ENCODE measurements at places on chromosomes 12 and 14.

DNA sequence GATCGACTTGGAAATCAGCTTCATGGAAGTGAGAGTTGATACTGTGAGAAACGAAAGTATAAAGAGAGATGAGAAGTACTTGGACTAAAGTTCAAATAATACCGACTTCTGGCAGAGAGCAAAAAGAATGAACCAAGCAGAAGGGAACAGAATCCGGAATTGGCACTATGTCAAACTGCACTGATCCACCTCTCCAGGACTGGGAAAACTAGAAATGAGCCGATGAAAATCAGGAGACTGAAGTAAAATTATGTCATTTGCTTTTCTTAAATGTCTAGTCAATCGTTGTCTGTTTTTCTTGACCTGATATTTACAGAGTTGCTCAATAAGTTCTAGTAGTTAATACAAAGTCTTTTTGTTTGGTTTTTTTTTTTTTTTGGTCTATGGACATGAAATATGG lies 163.0 kb upstream of the FOXG1 start:
- no peak for DNase-seq

- peak; percentile 21 for DNase-seq
These were observed 92.7 kb downstream of the DIP2B start for GRCh38 chr12:50597200-50598195.

DNA sequence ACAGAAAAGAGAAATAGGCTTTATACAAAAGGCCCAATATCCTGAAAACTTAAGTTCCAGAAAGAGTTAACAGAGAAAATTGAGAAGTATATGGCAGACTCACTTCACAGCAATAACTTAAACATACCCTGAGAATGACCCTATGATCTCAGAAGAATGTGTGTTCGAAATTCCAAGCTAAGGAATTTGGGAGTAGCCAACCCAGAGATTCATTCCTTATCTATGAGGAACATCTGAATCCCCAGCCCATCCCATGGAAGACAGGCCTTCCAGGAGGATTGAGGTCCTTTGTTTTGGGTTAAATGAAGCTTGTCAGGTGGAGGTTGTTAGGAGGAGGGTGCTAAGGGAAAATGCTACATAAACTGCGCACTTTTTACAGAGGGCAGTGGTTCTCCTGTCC lies 7.5 kb upstream of the SAV1 start:
- DNase-seq: no peak

GRCh38 chr12:124607681-124608425 lies 40.4 kb upstream of the NCOR2 start:
- DNase-seq: no peak

DNA sequence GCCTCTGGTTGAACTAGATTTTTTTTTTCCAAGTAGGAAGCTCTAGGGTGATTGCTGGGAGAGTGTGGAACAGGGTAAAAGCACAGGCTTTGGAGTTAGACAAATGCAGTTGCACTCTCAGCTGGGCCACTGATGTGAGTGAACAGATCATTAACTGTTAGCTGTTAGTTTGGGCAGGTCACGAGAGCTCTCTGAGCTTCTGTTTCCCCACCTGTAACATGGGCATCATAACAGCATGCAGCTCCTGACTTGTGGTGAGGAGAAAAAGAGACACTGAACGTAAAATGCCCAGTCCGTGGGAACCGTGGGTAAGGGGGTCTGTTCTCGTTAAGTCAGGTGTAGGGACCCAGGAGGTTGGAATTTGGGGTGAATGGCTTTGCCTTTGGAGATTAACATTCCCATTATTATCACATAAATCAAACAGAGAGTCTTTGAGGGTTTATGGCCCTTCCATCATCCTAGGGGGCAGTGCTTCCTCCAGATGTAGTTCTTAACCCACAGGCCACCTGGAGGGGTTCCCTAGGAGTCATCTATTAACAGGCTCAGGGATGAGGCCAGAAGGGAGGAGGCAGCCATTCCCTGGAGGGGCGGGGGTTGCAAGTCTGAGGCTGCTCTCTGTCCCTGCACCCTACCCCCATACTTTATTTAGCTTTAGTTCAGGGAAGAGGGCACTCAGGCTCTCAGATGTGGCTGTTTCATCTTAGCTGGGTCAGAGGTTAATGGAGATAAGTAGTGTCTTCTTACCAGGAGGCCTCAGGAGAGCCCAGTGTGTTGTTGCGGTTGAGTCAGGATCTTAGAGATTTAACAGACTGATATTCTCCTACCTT lies 135.2 kb downstream of the DACT1 start:
- no peak for DNase-seq

- no peak for DNase-seq
These were observed 136.5 kb upstream of the SFSWAP start for GRCh38 chr12:131574395-131574771.

- no peak for DNase-seq
These were observed 164.8 kb downstream of the DUSP6 start for GRCh38 chr12:89187507-89187906.

GRCh38 chr12:31773867-31774266 lies 45.0 kb upstream of the AMN1 start:
- no peak for DNase-seq

DNA sequence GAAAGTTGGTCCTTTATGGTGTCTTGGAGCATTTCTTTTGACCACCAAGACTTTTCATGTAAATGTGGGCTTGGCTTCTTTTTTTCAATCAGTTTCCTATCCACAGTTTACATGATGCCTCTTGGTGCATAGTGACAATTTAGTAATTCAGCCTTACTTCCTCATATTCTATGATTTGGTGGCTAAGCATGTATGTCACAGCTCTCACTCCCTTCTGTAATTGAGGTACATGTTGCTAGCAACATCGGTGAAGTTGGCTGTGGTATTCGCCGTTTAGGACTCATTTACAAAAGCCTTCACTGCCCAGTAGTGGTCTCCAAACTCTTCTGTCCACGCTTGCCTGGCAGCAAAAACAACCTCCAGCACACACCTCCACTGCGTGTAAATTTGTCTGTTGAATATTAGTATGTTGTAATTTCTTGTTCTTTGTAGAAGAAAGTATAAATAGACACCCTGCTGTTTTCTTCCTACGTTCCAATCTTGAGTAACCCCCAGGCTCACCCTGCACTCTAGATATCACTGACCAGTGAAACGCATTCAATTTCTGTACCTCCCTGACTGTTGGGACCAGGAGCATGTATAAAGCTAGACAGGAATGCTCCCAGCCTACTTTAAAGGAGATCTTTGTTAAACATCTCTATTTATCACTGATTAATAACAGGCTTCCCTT lies 90.4 kb downstream of the PPP2R5C start:
- DNase-seq: no peak

DNA sequence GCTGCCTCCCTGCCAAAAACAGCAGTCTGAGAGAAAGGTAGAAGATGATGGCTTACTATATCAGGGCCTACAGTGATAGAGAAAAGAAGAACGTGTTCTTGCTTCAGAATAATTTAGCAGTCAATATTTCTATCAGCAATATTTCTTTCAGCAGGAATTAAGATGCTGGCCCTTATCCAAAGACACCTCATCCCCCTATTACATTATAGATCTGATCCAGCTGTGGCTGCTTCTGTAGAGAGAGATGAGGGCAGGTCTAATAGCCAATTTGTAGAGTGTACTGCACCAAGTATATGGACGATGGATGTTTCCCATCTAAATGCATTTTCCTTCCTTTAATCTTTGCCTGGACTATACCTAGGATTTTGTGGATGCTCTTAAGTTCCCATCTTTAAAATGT lies 451.7 kb downstream of the NPAS3 start:
- DNase-seq: no peak

GRCh38 chr12:116931665-116932064 lies 20.9 kb downstream of the FBXW8 start:
- DNase-seq: no peak

GRCh38 chr12:6154730-6155459 lies 30.4 kb upstream of the VWF start:
- DNase-seq: no peak

DNA sequence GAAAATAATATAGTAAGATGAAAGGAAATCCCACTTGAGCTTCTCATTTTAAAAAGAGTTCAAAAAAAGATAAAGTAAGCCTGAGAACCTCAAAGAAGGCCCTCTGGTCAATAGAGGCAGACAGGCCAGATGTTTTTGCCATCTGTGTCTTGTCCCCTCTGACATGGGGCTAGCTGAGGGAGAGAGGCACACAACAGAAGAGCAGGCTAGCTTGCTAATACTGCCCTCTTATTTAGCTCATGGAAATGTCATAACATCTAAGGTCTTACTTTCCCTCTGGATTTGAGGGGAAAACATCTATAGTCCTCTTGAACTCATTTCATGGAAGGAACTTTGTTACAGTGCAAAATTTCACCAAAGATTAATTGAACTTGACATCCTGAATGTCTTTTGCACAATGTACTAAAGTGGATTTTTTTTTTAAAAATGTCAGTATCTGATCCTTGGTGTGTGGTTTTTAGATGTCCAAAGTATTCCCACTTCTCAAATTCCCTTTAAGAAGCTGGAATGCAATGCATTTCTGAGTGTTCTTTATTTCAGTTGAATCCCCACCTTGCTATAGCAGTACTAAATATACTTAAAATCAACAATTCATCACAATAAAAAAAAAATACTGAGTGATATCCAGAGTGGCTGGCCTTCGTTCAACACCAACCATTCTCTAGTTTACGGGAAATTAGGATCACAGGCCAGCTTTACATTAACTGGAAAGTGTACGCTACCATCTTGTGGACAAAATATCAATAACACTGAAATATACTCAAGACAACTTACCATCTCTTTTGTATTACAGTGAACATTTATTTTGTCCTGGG lies 176.7 kb downstream of the PAH start:
- DNase-seq: no peak

- no peak for DNase-seq
These were observed 4.8 kb downstream of the SCNN1A start for GRCh38 chr12:6370576-6370935.

DNA sequence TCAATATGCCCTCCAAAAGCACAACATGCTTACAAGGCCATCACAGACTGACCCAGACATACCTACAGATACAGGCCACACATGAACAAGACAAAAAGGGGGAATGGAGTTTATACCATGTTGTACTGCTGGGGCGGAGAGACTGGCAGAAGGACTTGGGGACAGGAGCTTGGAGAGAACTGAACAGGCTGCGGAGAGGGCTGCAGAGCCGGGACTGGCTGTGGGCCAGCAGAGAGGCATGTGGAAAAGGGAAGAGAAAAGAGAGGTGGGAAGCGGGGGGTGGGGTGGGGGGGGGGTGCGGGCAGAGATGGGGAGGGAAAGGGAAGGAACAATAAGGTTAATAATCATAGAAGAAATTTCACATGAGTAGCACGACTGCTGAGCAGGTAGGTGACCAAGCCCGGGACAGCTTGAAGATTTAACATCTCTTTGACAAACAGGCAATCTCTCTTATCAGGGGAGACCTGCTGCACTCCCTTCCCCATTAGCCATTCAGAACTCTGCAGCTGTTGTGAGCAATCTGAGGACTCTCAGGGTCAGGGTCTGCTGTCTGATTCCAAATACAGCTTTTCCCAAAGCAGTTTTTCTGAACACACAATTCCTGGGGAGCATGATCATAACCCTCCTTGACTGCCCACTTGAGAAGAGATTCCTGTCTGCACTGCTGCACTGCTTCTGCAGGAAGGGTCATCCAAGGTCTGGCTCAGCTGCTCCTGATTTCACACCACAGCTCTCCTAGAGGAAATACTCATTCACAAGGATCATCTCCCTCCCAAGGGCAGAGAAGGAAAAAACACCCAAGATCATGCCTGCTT lies 21.6 kb upstream of the STAC3 start:
- DNase-seq: no peak

- no peak for DNase-seq
These were observed 38.3 kb downstream of the TTLL5 start for GRCh38 chr14:75699331-75699730.

DNA sequence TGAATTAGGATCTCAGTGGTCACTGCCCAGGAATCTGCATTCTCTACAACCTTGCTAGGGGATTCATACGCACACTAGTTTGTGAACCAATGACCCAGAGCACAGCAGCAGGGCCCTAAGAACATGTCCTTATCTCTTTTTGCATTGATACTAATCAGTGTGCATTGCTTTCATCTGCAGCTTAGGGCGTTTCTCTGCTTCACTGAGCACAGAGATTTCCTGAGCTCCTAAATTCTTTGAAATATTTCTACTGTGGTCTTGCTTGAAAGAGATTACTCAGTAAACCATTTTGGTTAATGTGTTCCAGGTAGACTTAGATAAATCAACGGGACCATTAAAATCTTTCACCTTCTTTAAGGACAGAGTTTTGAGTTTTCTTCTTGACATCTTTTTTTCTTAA lies 351.3 kb upstream of the KITLG start:
- no peak for DNase-seq

DNA sequence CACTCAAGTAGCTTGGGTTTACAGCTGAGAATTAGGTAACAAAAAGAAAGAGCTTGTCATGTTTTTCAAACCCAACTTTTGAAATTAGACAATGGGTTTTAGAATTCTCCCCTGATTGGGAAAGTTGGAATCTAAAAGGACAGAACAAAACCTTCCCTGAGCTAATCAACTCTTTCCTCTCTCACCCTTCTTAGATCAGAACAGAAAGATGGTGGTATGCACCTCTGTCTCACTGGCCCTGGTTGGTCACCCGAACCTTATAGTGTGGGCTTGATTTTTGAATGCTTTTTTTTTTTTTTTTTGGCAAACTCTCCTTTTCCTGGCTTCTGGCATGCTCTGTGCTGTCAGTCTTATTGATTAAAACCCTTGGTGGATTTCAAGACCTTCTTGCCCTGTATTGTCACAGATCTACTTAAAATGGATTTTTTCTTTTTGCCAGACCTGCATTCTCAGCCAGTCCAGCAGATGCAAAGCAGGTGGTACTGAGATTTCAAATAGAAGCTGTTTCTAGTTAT lies 251.1 kb upstream of the RMST start:
- DNase-seq: no peak

DNA sequence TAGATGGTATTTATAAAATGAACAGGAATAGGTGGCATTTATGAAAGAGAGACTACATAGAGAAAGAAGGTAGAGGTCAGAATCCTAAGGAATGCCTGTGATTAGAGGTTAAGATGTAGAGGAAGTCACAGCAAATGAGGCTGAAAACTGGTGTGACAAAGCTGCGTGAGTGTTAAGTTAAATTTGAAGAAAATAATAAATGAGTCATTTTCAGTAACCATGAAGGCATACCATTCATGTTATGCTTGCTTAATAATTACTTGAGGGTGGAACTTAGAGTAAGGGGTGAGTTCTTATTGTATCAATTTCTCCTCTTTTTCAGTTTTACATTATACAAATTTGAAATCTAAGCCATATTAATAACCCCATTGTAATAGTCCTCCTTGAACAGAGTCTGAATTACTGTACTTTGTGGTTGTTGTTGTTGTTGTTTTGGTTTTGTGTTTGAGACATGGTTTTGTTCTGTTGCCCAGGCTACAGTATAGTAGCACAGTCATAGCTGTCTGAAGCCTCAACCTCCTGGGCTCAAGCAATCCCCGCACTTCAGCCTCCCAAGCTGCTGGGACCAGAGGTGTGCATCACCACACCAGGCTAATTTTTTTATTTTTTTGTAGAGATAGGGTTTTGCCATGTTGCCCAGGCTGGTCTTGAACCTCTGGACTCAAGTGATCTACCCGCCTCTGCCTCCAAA lies 761.5 kb downstream of the GALC start:
- no peak for DNase-seq

GRCh38 chr14:58439476-58439875 lies 12.0 kb downstream of the KIAA0586 start:
- DNase-seq: no peak

Data from stimulated activated CD8-positive, alpha-beta memory T cell treated with anti-CD3 and anti-CD28 coated beads, Interleukin-2, amount 100 ng/mL, for 48 hours (primary cell).